ENCODE measurements at places on chromosomes 12 and 14. TPM values are rescaled to one million over a fixed set of nuclear protein-coding genes. Genes with fewer than 3 reads are reported as not detected.

DNA sequence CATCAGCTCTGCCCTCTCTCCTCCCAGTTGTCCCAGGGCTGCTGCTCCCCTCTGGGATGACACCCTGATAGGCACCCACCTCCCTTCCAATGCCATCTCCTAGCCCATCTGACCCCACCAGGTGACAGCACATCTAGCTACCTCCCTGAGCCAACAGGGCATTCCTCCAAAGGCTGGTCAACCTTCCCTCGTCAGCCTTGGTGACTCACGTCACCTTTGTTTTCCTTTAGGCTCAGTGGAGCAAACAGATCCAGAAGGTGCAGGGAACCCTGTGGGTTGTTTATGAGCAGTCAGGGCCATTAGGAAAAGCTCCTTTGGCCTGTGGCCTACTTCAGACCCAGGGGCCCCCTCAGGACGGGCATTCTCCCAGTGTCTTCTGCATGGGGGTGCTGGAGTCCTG lies 32.4 kb downstream of the PIGH start:
- DNase-seq, result peak; percentile 10

- no peak for DNase-seq
Measured at GRCh38 chr14:50064993-50065392, 51.4 kb downstream of the VCPKMT start.

- DNase-seq, result no peak
Measured at GRCh38 chr14:71665781-71666180, 266.4 kb upstream of the RGS6 start.

DNA sequence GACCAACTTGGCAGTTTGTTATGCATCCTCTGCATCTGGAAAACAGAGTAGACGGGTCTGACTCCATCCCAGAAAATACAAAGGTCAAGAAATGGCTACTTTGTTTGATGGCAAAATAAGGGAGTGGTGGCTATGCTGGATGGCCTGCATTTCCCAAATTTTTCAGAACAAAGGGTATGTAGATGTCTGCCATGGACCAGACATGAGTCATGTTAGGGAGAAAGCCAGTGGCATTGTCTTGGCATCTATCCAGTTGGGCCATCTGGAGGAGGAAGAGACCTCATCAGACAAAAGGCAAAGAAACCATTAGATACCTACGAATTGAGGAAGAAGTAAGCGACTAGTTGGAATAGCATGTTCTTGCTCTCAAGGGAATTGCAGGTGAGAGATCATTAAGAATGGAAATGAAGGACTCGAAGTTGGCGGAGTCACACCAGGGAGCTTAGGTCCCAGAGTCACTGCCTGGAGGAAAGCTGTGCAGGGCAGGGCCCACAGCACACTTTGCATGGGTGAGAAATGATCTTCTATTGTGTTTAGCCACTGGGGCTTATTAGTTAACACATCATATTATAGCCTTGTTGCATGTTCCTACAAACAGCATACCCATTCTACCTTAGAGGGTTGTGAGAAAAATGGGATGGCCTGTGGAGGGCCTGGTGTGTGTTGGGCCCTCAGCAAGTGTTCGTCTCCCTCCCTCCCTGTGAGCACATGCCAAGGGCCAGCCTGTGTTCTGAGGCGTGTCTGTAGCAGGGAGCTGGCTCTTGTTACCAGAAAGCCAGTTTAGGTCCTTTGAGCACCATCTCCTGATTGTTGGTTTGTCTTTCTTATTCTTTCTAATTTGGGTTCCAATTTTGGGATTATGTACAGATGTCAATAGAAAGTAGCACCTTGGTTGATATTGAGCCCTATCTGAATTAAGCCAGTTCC lies 119.4 kb downstream of the KTN1 start:
- no peak for DNase-seq

- no peak for DNase-seq
Measured at GRCh38 chr14:101077481-101078074, 174.1 kb upstream of the RTL1 start.

DNA sequence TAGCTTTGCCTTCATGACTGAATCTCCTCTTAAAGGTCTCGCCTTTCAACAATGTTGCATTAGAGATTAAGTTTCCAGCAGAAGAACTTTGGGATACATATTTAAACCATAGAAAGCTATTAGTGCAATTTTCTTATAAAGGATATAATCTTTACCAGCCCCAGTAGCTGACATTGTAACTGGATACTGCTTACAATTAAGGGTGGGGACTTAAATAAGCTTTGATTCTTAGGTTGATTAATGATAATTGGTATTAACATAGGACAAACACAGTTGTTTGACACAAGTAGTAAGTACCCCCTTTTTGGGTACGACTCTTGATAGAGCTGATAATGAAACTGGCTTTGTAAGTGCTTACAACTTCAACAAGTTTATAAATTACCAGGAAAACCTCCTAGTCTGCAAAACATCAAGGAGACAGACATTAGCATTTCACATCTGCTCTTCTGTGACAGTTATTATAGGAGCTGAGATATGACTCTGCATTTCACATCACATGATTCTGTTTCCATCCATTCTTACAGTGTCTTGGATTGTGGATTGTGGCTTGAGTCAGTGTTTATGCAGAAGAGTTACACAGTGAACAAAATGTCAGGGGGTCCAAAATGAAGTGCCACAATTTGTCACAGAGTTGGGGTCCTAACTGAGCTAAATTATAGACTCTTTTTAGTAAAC lies 249.1 kb upstream of the E2F7 start:
- DNase-seq, result no peak

DNA sequence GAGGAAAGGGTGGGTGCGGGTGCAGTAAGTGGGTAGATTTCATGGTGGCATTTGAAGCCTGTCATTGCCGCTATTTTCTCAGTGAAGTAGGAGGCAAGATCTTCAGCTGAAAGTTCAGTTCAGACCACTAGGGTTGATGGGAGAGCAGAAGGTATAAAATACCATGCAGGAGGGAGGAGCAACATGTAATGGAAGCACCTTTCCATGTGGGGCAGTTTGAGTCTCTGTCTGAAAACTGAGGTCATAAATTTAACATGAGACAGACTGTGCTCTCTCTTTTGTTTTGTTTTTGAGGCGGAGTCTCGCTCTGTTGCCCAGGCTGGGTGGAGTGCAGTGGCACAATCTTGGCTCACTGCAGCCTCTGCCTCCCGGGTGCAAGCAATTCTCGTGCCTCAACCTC lies 22.7 kb downstream of the LRRC74A start:
- no peak for DNase-seq

DNA sequence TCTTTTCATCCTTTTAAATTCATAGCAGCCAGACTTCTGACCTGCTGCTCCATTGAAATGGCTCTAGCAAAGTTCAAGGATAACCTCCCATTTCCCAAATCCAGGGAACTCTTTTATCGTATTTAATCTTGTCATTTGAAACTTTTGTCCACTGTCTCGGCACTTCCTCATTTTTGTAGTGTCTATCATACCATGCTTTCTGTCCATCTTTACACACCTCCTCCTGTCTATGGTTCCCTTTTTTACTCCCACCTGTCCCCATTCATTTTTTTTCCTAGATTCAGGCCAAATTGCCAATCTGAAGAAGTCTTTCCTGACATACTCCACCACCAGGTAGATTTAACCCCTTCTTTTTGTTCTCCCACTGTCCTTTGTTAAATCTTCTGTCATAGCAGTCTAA lies 31.0 kb downstream of the NFYB start:
- no peak for DNase-seq

DNA sequence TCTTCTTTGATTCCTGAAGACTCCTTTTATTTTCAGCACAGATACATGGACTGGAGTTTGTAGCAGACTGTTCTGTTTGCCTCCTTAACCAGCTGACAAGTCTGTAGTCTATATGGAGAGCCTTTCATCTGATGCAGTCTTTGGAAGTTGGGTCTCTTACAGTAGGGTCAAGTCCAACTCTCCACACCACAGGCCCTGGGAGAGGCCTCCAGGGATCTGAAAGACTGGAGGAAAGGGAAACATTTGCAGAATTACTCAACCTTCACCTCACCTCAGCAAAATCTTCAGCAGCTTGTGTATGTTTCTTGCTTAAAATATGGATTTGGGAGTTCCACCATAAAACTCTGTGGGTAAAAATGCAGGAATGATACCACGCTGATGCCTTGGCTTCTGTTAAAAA lies 188.4 kb downstream of the MSRB3 start:
- DNase-seq, result no peak

- DNase-seq, result no peak
Measured at GRCh38 chr12:28059220-28059619, 86.7 kb upstream of the PTHLH start.

DNA sequence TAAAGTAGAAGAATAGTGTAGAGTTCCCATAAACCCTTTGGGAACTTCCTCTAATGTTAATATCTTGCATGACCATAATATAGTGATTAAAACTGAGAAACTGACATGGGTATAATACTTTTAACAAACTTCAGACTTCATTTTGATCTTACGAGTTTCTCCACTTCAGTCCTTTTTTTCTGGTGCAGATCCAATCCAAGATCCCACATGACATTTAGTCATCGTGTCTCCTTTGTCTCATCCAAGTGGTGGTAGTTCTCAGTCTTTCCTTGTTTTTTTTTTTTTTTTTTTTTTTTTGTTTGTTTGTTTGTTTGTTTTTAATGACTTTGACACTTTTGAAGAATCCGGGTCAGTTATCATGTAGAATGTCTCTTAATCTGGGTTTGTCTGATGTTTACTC lies 179.2 kb downstream of the CACNA1C start:
- DNase-seq, result no peak

DNA sequence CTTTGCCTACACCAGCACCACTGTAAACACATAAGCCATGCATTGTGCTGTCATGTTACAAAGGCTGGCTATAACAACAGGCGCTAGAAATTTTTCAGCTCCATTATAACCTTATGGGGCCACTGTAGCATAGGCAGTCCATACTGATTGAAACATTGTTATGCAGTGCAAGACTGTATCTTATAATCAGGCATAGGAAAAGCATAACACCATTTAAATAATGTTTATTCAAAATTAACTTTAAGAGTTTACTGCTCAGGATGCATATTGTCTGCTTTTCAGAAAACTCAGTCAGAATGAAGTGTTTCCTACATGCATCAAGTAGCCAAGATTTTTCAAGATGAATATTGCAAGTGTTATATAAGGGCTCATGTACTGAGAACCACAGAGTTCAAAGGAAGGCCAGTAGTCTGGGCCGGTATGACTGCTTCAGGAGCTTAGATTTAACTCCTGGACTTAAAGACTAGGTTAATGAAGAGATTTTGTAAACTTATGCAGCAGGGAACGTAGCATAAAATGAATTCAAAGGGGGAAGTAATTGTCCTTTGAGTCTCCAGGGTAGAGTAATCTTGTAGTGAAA lies 46.9 kb downstream of the ATXN7L3B start:
- DNase-seq, result no peak

- no peak for DNase-seq
Measured at GRCh38 chr12:79618848-79619404, 71.8 kb downstream of the PAWR start.

- no peak for DNase-seq
Measured at GRCh38 chr12:107436836-107437235, 248.8 kb upstream of the PWP1 start.

DNA sequence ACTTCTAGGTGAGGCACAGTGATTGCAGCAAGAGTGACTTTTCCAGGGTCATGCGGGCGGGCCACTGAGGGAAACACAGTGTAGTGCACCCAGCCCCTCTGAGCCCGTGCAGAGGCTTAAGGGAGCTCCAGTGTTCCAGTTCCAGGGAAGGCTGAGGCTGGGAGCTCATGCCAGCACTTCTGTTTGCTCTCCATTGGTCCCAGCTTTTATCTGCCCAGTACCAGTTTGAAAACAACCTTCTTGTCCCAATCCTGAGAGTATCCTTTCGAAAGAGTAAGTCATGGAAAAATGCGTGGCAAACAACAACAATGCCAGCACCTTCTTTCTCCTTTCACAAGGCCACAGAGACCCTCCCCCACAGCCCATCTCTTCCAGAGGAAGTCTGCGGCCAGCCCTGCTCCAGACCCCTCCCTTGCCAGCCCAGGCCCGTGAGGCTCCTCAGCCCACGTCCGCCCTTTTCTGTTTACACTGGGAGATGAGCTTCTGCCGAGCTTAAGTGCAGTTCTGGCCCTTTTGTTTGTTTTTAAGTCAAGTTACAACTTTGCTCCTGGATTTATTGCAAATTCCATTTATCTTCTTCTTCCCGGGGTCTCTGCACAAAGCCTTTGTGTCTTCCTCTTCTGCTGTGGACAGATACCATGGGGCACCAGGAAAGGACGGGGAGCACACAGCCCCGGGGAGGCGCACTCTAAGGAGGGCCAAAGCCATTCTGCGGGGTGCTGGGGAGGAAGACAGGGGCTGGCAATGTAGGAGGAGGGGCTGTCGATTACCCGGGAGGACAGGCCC lies 185.6 kb downstream of the ZFP36L1 start:
- DNase-seq, result no peak

GRCh38 chr14:22887260-22887989 lies 4.4 kb downstream of the REM2 start:
- DNase-seq, result no peak

GRCh38 chr14:101007765-101008164 lies 104.2 kb upstream of the RTL1 start:
- DNase-seq, result no peak

GRCh38 chr12:33676866-33677265 lies 237.2 kb upstream of the SYT10 start:
- DNase-seq, result no peak

GRCh38 chr14:105126126-105126980 lies 42.2 kb downstream of the JAG2 start:
- DNase-seq, result no peak

DNA sequence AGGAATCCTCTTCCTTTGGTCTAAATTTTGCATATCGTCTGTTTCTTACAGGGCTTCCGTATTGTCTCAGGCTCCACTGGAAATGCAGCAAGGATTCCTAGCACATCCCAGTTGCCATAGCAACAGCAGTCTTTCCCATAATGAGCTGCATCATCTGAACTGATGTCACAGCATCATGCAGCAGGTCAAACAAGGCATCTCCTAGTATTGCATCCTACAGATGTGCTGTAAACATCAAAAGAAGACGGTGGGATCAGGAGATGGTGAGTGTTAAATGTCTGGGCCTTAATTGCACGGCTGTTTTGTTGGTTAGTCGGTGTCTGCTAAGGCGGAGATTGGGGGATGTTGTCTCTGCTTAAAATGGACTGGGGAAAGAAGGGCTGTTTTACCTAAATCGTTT lies at the start of gene AKAP6:
TSS of gene AKAP6 (plus strand) at position 153 of the 400 bp plus-strand sequence. CDS start 104,196 bp downstream, outside the sequence.
- no peak for DNase-seq

- peak; percentile 37 for DNase-seq
Measured at GRCh38 chr14:59919570-59920377, at the start of gene LRRC9. LRRC9 (plus strand) TSS chr14:59920144.

GRCh38 chr12:100554608-100555077 lies 18.8 kb upstream of the GAS2L3 start:
- DNase-seq, result no peak

GRCh38 chr12:20262119-20262518 lies 106.2 kb upstream of the PDE3A start:
- DNase-seq, result no peak

GRCh38 chr12:89179983-89180382 lies 172.3 kb downstream of the DUSP6 start:
- DNase-seq, result no peak

The PLEKHH1 gene
- 0.68 TPM for total RNA-seq

The KRT72 gene
- 0.67 TPM for total RNA-seq

The UBR7 gene
- 36.7 TPM for total RNA-seq

The RBP5 gene
- total RNA-seq, result 0.58 TPM

The EPS8 gene
- total RNA-seq, result 1.6 TPM

The BMAL2 gene
- 8.6 TPM for total RNA-seq

The CCDC196 gene
- not detected for total RNA-seq

The PLBD1 gene
- 1.1 TPM for total RNA-seq

The KLHL33 gene
- total RNA-seq, result 3.6 TPM

The CACNA2D4 gene
- 10.4 TPM for total RNA-seq

The REM2 gene
- 1.2 TPM for total RNA-seq

The SLC5A8 gene
- total RNA-seq, result not detected

The CABP1 gene
- 1.4 TPM for total RNA-seq

The TPH2 gene
- total RNA-seq, result not detected

Data from activated naive CD8-positive, alpha-beta T cell treated with anti-CD3 and anti-CD28 coated beads, Interleukin-2, amount 10 ng/mL, durations not matched to agents 7 days and 5 days (primary cell).